ENCODE measurements at places on chromosomes 5 and 9.
A peak's percentile ranks its signal among the peaks of the same experiment; 100 is the strongest.

GRCh38 chr5:127875235-127876021, 172.2 kb downstream of the CCDC192 start:
- DNase-seq = peak; percentile 5

- DNase-seq = no peak
These were observed 36.1 kb downstream of the DAP start for GRCh38 chr5:10724781-10725507.

DNA sequence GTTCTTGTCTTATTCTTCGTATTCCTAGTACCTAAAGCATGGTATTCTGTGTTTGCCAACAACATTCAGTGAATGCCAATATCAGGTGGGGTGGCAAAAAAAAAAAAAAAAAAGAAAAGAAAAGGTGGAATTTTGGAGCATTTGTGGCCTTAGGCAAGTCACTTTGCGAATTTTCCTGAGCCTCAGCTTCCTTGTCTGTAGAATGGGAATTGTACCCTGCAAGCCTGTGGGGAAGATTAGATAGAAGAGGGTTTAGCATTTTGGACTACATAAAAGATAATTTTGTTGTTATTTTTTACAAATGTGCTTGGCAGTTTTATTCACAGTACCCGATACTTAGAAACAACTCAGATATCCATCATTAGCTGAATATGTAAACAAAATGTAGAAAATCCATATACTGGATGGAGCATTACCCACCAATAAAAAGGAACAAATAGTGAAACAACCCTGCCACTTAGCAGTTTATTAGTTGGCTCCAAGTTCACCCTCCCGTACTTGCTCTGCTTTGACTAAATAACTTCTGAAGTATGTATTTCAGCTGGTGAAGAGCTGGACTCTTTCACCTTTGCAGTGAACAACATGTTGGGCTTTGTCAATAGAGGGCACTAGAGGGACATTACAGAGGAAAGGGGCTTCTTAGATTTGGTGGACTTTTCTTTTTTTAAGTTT, 13.6 kb downstream of the UBE2D2 start:
- DNase-seq = no peak

- no peak for DNase-seq
These were observed 8.0 kb upstream of the DCP2 start for GRCh38 chr5:112968411-112969106.

- no peak for DNase-seq
These were observed 24.1 kb downstream of the SARDH start for GRCh38 chr9:133713960-133714495.

GRCh38 chr5:124677374-124678351, 68.8 kb downstream of the ZNF608 start:
- DNase-seq = no peak

GRCh38 chr5:666816-667498, 26.2 kb downstream of the TPPP start:
- DNase-seq = no peak

DNA sequence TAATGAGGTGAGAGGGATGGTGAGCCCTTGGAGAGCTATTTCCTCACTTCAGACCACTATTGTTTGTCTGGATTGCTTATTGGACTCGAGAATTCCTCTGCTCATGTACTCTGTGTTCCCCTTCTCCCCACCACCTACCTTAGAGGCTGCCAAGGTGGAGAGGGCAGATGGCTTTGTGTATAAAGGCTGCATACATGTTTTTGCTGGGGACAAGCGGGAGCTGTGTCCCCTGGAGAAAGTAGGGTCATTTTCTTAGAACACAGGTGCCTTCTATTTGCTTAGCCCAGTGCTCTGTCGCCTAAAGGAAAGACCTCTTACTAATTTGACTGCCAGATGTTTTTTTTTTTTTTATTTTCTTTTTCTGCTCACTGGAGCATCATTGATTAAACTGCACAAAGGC, 29.7 kb downstream of the RASGRF2 start:
- DNase-seq = no peak

DNA sequence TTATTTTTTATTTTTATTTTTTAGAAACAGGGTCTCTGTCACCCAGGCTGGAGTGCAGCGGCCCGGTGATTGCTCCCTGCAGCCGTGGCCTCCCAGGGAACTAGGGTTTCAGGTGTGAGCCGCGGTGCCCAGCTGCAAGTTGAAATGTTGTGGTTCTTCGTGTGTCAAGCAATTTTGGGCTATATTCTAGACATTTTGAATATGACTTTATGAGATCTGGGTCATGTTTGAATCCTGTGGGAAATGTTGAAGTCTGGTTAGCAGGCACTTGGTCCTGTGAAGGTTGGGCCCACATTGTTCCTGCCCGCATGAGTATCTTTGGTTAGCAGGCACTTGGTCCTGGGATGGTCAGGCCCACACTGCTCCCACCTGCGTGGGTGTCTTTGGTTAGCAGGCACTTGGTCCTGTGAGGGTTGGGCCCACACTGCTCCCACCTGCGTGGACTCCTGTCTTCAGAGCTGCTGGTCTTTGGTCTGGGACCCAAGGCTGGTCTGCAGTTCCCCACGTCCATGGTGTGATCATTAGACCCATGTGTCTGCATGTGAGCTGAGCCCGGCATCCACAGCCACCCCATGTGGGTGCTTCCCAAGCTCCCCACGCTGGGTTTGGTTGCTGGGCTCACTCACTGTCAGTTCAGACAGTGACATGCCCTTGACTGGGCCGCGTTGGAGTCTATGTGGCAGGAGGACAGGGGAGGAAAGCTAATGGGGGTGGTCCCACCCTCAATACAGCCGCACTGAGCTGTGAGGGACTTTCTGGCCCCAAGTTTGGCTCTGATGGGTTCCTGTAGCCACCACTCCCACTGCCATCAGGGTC, 7.1 kb downstream of the FBXW5 start:
- no peak for DNase-seq

GRCh38 chr9:91119679-91120078, 242.0 kb downstream of the AUH start:
- DNase-seq = no peak

DNA sequence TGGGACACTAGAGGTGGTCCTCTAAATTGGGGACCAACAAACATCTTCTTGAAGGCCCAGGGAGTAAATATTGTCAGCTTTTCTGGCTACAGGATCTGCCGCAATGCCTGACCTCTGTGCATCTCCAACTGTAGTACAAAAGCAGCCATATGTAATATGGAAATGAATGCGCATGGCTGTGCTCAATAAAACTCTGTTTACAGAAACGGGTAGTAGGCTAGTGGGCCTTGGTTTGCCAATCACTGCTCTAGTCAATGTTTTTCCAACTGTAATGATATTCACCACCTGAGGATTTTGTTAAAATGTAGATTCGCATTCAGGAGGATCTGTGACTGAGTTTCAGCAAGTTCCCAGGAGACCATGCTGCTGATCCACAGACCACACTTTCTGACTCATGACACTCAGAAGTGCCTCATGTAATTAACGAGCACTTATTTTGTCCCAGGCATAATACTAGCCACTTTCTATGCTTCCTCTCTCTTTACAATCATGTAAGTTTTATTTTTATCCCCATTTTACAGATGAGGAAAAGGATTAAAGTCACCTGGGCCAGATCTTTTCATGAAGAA, 96.9 kb downstream of the MED27 start:
- no peak for DNase-seq

GRCh38 chr5:77033338-77033737, 3.1 kb downstream of the AGGF1 start:
- no peak for DNase-seq

GRCh38 chr9:114930056-114930812, at the start of gene TNFSF8:
TSS of gene TNFSF8 (minus strand) at chr9:114930591. CDS start at chr9:114930303, 288 bp downstream.
- DNase-seq = peak; percentile 73

GRCh38 chr5:173497685-173498084, 118.8 kb downstream of the BOD1 start:
- no peak for DNase-seq

DNA sequence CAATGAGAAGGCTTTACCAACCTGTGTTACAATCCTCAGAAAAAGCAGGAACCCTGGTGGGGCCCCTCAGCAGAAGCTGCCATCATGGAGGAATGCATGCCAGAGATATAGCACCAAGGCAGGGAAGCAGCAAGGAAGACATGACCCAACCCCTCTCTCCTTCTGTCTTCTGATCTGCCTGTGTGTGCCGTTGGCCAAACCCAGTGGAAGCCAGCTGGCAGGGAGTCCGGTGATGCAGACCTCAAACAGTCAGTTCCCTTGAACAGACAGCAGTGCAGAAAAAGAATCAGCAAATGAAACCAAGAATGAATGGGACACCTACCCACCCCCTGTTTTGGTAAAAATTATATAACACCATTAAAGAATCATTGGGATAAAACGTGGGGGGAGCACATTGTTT, 234.2 kb downstream of the ZNF608 start:
- DNase-seq = no peak

- DNase-seq = no peak
These were observed 10.6 kb downstream of the NR2F1 start for GRCh38 chr5:93593476-93594131.

DNA sequence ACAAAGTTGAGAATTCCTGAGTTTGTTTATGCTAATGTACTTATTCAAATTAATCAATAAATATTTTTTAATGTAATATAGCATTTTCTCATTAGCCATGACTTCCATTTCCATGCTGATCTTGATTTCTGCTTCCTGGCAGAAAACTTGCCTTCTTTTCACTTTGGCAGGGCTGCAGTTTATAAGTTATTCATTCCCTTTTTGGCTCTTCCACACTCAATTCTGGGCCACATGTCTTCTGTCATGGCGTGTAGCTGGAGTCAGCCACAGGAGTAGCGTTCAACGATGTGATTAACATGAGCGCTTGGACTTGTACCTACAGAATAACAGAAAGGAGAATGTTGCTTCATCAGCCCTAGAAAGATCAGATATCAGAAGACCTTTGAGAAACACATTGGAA, 172.9 kb downstream of the CFAP90 start:
- DNase-seq = no peak

- DNase-seq = no peak
These were observed 48.1 kb upstream of the OLFM1 start for GRCh38 chr9:135039266-135039870.

- DNase-seq = no peak
These were observed 418.9 kb downstream of the ARHGEF28 start for GRCh38 chr5:74044936-74045335.

GRCh38 chr5:149274939-149275338, 3.3 kb downstream of the AFAP1L1 start:
- DNase-seq = no peak

- DNase-seq = no peak
These were observed 19.9 kb downstream of the PTGES2 start for GRCh38 chr9:128107468-128108268.

DNA sequence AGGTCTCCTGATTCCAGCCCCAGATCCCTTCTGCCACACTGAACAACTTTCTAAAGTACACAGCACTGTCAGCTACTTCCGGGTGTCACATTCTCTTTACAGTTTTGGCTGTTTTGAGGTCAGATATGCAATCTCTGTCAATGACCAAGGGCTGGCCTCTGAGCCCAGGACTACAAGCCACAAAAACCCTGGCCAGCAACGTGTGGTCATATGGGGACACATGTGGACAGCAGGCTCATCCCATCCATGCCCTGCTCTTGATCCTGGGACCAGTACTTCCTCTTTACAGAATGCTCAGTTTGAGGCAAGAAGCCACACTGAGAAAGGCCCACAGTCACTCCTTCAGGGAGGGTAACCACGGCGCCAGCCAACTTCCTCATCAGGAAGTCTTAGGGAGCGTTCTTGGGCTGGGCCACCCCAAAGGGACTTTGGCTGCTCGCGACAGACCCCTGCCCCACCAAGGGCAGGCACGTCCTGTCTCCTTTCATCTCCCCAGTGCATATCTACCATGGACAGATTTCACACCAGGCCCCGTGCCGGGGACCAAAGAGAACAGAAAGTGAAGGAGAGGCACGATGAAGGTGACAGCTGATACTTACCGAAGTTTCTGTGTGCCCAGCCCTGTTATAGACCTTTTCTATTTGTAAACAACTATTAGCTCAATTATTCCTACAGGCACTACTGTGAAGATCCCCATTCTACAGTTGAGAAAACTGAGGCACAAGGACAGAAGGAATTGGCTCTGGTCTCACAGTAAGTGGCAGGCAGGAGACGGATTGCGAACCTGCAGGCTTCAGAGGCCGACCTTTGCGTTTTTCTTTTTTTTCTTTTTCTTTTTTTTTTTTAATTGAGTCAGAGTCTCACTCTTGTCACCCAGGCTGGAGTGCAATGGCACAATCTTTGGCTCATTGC, 37.3 kb downstream of the STK10 start:
- no peak for DNase-seq

DNA sequence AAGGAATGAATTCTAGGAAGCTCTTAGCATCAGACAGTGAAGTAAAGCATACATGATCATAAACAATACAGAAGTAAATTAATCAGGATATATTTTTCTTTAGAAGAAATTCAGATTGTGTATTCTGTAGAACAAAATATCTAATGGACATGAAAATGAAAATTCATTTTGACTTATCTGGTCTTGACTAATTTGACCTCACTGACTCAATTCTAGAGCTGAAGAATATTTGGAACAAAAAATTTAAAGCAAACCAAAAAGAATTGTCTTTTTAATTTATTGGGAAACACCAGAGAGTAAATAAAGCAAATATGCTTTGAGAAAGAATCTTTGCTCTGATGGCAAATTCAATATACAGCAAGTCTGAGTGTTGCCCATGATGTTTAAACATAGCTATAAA, 2.8 kb upstream of the PPP2CA start:
- DNase-seq = no peak

DNA sequence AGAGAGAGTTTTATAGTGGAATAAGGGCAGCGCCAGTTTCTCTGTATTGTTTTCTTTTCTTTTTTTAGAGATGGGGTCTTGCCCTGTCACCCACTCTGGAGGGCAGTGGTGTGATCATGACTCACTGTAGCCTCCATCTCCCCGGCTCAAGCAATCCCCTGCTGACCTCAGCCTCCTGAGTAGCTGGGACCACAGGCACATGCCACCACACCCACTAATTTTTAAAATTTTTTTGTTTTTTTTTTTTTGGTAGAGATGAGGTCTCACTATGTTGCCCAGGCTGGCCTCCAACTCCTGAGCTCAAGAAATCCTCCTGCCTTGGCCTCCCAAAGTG, 119.0 kb downstream of the PIK3R1 start:
- no peak for DNase-seq

DNA sequence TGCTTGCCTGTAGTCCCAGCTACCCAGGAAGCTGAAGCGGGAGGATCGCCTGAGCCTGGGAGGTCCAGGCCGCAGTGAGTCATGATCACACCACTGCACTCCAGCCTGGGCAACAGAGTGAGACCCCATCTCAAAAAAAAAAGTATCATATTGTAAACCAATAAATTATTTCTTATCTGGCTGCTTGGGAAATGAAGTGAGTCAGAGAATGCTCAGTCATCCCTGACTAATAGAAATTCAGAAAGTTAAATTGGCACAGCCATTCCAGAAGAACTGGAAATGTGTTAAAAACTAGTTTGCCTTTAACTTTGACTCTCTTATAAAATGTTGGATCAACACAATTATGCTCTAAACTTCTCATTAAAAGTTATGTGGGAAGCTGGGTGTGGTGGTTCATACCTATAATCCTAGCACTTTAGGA, 9.8 kb upstream of the GNE start:
- no peak for DNase-seq

GRCh38 chr5:9927106-9927505, 297.0 kb upstream of the TAS2R1 start:
- no peak for DNase-seq

Data from stimulated activated naive CD4-positive, alpha-beta T cell treated with Interleukin-2 at 50 U/mL for 16 hours (primary cell).